ENCODE measurements at places on chromosomes 5 and 9.

- no peak for DNase-seq
These were observed 1.2 kb upstream of the AJM1 start for GRCh38 chr9:136840877-136841645.

GRCh38 chr5:92941806-92942205 is 639.2 kb downstream of the NR2F1-AS1 start:
- no peak for DNase-seq

GRCh38 chr5:142466195-142466971 is 141.6 kb upstream of the SPRY4 start:
- DNase-seq: no peak

DNA sequence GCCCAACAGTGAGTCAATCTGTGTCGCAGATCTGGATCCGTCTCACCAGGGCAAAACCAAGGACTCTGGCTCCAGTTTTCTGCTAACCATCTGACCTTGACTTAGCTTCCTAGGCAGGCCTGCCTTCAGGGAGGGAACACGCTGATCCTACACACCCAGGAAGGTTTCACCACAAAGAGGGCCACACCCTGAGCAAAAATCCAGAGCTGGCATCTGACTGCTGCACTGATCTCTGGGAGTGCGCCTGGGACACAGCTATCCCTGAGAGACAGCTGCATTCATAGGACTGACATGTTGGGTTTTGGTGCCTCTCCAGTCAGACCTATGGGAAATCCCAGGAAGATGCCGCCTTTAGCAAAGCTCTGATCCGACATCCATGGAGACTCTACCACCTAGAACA is 47.5 kb downstream of the CDK5RAP2 start:
- no peak for DNase-seq

GRCh38 chr5:141326088-141326854 is 4.0 kb upstream of the PCDHGA1 start:
- peak; percentile 68 for DNase-seq

GRCh38 chr9:128150594-128151308 is 1.5 kb downstream of the LCN2 start:
- DNase-seq: no peak

- no peak for DNase-seq
These were observed 88.6 kb downstream of the NRG2 start for GRCh38 chr5:139954462-139954861.
